Ureter (tissue), 1 donor: ENCODE measurements at places on chromosomes 11 and 22. TPM values are rescaled to one million over a fixed set of nuclear protein-coding genes. Genes with fewer than 3 reads are reported as not detected.

DNA sequence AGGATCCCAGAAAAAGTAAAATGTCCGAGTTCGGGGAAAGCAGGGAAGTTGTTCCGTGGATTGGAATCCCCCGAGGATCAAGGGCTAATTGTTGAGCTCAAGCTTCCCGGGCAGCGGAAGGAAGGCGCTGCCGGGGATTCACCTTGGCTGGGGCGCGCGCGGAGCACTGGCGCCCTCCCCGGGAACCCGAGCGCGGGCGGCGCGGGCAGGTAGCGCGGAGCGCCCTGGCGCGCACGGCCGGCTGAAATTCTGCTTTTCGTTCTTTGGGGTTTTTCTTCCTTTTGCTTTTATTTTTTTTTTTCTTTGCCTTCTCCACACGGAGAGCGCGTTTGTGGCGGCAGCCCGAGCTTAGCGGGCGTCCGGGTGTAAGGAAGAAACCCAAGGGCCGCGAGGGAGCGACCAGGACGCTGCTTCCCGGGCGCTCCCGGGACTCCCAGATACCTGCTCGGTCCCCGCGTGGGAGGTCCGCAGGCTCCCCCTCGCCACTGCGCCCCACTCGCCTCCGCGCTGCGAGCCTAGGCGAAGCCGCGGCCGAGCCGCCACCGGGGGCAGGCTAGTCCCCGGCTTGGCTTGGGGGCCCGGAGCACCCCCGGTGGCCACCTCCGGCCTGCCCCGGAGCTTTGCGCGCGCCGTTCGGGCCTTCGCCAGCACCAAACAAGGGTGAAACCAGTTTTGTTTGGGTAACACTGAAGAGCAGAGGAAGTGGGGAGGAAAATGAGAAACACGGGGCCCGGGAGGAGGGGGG lies 4.8 kb upstream of the IGF2 start:
- DNase-seq = no peak

Gene B4GALNT4
- total RNA-seq = 3.3 TPM

DNA sequence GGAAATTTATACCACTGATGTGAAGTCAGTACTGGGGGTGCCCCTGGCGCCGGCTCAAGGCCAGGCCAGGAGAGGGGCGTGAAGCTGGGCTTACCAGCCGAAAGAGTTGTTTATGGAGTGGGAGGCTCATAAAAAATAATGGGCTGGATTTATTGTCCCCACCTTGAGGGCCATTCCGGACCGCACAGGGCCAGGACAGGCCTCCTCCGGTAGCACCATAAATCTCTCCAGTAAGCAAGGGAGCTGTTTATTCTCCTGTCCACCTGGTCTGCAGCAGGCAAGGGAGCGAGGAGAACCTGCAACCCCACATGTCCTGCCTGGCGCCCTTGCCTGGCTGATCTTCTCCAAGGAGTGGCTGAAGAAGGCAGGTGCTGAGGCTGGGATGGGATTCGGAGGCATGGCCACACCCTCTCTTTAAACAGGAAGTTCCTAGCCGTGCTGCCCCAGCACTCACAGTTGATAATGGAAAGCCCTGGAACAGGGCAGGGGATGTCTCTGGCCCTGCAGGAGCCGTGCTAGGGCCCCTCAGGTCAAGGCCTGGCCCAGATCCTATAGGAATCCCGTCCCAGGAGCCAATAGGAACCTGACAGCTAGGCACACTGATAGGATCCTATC lies 65.1 kb downstream of the SCUBE1 start:
- no peak for DNase-seq

DNA sequence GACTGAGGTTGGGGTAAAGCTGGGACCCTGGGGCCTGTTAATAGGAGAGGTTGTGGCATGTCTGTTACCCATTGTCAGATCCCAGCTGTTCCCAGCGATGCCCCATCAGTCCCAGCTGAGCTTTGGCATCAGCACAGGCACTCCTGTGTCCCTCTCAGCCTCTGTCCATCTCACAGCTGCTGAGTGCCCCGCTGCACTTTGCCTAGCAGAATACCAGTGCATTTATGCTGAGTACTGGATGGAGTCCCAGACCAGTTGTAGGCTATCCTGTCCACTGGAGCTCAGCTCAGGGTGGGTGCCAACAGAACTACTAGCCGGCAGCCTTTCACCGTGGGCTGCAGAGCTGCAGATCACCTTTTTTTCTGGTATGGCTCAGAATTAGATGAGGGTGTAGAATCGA lies 9.9 kb downstream of the FXYD6 start:
- no peak for DNase-seq
